ENCODE measurements at places on chromosomes 4 and X. TPM values are rescaled to one million over a fixed set of nuclear protein-coding genes. Genes with fewer than 3 reads are reported as not detected.

Gene PITX2
- 0.49 TPM for total RNA-seq

Gene UGT2B15
- total RNA-seq: not detected

Gene CCDC160
- 0.63 TPM for total RNA-seq

Gene ZNF711
- total RNA-seq: 1.8 TPM

Gene IL13RA2
- total RNA-seq: not detected

Gene CCNA2
- total RNA-seq: 161 TPM
